Panc1 (cell line): ENCODE measurements at places on chromosomes 5 and 9.

- no peak for DNase-seq
Observed at GRCh38 chr9:90801973-90802322, 329 bp downstream of the SYK start.

- no peak for DNase-seq
Observed at GRCh38 chr9:108905494-108905893, 28.4 kb downstream of the ELP1 start.

GRCh38 chr9:133919253-133920115 is 72.6 kb downstream of the VAV2 start:
- DNase-seq: no peak

DNA sequence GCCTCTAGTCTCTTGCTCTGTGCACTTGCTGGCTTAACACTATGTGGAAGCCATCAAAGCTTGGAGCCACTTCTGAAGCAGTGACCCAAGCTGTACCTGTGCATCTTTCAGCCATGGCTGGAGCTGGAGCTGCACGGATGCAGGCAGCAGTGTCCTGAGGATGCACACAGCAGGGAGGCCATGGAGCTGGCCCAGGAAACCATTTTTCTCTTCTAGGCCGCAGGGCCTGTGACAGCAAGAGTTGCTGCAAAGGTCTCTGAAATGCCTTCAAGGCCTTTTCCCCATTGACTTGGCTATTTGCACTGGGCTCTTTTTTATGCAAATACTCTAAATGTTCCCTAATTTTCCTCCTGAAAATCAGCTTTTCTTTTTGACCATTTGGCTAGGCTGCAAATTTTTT is 12.9 kb upstream of the ZNF484 start:
- DNase-seq: no peak

- DNase-seq: no peak
Observed at GRCh38 chr5:143230676-143230996, 172.8 kb downstream of the NR3C1 start.

DNA sequence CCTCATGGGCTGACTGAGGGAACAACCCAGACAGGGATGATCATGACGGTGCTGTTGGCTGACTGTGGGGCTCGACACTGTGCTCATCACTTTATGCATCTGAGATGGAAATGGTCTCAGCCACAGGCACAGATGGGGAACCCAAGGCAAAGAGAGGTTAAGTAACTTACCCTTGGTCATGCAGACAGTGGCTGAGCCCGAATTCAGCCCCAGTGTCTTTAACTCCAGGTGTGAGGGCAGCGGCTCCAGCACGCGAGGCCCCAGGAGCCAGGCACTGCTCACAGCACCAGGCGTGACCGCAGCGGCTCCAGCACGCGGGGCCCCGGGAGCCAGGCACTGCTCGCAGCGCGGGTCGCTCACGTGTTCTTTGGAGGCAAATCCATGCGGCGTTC is 45.3 kb upstream of the FCN1 start:
- DNase-seq: no peak

GRCh38 chr5:142360607-142361120 is 35.8 kb upstream of the SPRY4 start:
- peak; percentile 80 for DNase-seq

DNA sequence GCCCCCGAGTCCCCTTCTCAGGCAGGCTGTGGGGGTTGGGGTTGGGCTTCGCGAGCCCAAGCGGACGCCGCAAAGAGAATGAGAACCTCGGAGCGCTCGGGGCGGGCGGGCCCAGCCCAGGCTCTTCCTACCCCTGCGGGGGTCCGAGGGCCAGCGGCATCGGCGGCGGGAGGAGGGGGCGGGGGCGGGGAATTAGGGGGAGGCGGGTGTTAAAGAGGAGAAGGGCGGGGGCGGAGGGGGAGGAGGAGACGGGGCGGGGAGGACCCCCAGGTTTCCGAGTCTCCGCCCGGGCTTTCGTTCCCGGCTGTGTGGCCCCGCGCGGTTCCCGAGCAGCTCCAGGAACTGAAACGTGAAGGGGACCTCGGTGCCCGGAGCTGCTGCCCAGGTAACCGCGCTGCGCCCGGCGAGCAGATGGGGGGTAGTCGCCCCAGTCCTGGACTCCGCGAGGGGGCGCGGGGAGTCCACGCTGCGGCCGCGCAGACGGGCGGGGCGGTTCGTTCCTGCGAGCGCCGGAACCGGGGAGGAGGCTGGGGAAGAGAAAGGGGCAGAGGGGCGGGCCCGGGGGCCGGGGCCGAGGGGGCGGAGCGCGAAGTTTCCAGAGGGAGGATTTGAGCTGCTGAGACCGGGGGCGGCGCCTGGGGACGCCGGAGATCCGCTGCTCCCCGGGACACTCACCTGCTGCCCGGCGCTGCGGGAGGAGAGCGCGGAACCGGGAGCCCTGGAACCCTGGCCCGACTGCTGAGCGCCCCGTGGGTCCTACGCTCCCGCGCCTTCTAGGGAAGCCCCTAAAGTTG is 38.4 kb upstream of the PLEKHG4B start:
- DNase-seq: no peak

- no peak for DNase-seq
Observed at GRCh38 chr9:121701736-121702261, 50.4 kb downstream of the DAB2IP start.

- no peak for DNase-seq
Observed at GRCh38 chr9:3909966-3910650, 384.3 kb upstream of the RFX3 start.

GRCh38 chr9:115985657-115986056 is 167.9 kb upstream of the PAPPA start:
- no peak for DNase-seq
